ENCODE measurements at places on chromosomes 16 and 17. TPM values are rescaled to one million over a fixed set of nuclear protein-coding genes. Genes with fewer than 3 reads are reported as not detected.

SMIM36 gene
- polyA plus RNA-seq = not detected

DNA sequence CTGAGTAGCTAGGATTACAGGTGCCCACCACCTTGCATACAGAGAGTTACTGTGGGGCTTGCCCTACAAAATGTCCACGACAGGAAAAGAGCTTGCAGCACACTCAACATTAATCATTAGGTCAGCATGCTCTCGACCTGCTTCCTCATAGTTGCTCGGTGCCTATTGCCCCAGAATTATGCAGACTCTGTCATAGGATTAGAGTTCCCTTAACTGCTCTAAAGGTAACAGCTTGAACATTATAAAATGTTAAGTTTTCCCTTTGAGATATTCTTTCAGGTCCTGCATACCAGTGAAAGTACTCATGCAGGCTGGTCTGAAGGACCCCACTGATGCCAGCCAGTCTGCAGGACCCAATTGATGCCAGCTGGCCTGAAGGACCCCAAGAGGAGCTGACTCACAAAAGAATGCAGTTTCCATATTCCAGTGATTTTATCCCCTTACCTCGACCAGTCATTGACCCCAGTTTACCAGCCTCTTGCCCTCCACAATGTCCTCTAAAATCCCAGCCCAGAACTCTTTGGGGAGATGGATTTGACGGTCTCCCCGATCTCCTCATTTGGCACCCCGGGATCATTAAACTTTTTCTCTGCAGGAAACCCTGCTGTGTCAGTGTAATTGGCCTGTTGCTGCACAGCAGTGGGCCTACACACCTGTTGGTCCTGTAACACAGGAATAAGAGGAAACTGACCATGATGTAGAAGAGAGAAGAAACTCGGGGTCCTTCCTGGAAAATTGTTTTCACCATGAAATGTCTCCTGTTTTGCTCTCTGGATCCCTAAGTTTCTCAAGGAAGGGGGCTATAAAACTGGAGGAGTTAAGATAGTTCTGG, 10.6 kb downstream of the ICAM2 start:
- no peak for DNase-seq

DNA sequence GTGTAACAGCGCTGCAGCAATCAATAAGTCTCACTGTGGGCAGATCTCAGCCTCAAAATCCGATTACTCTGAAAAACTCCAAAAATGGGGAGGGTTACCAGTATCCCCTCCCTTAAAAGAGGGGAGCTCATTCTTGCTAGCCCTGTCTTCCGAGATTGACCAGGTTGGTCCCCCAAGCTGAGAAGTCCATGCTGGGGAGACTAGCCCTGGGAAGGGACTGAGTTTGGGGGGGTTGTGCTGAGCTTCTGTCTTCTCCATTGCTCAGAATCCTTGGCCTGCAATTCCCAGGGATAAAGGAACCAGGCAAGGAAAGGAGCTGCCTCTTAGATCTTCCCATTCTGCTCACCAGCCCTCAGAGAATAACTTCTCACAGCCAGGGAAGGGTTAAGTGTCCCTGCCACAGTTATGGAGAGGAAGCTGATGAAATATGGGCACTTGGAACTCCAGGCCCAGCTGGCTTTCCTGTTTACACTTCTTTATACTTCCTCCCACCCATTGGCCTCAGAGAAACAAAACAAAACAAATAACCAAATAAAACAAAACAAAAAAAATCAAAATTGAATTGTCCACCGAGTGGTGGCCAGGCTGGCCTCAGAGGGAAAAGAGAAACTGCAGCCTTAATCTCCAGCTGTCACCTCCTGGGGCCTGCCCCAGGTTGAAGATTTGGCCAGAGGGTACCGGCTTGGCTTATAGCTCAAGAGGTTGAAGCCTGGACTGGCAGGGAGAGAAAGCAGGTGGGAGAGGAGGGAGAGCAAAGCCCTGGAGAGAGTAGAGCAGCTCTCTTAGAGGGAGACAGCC, 2.6 kb downstream of the HOXB3 start:
- no peak for DNase-seq

- DNase-seq = no peak
These were observed 191.0 kb downstream of the SPECC1 start for GRCh38 chr17:20200016-20200795.

DNA sequence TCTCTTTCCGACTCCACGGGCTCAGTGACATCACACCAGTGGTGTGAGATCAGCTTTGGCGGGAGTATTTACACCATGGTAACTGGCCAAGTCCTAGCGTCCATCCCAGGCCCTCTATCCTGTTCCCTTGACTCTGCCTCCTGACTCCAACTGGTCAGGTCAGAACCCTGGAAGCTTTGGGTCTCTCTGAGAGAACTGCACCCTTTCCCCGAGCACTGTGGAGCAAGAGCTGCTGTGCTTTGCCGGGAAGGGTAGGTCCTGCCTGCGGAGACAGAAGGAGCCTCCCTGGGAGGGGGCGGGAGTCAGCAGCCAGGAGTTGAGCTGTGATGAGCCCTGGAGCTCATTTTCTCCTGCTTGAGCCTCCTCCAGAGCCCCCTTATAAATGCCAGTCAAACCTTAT, 212.1 kb upstream of the TNRC6C start:
- no peak for DNase-seq

- no peak for DNase-seq
These were observed 82.0 kb downstream of the GPRC5B start for GRCh38 chr16:19802612-19803011.

GNAO1 gene
- 7.5 TPM for polyA plus RNA-seq

STXBP4 gene
- 25.0 TPM for polyA plus RNA-seq

- DNase-seq = peak; percentile 79
These were observed 9.5 kb upstream of the FZD2 start for GRCh38 chr17:44547625-44548267.

CHRNE gene
- polyA plus RNA-seq = 0.24 TPM

DNA sequence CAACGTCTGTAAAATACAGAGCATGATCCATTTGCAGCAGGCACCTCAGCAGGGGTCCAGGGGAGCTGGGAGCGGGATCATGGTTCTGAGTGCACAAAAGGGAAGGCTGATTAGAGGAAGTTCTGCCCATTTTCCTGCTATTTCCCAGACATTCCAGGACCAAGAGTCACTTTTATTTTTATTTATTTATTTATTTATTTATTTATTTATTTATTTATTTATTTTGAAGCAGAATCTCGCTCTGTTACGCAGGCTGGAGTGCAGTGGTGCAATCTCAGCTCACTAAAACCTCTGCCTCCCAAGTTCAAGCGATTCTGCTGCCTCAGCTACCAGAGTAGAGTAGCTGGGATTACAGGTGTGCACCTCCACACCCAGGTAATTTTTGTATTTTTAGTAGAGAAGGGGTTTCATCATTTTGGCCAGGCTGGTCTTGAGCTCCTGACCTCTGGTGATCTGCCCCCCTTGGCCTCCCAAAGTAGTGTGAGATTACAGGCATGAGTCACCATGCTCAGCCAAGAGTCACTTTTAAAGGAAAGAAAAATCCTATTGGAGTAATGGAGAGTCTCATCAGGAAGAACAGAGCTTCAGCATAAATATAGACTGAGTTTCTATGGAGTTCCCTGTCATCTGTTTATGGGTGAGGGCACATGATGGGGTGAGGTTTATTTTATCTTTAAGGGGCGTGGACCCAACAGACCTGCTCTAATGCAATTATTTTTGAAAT, 355.2 kb downstream of the HAPSTR1 start:
- DNase-seq = no peak

DNA sequence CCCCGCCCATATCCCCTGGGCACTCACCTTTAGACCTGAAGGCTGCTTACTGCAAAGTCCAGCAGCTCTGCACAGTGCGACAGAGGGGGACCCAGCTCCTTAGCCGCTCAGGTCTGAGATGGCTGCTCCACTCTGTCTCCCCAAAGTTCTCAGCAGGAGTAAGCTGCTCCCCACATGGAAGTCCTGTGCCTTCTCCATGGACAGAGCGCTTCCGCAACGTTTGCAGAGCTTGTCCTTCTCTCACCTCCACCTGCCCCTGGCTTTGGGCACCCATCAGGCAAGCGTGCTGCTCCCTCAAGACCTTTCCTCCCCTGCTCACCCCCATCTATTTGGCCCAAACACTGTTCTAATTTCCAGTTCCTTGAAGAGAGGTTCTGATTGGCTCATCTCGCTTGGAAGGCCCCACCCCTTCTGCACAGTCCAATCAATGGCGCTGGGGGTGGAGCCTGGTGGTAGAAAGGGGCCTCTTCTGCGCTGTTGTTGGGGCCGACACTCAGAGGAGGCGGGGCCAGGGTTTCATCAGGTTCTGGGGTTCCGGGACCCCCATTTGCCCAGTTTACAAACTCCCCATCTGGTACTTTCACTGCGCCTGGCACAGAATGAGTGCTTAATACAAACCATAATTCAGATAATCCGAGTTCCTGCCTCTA, 137.2 kb downstream of the CYLD start:
- DNase-seq = peak; percentile 64

ITGAX gene
- polyA plus RNA-seq = not detected

ANKRD40CL gene
- polyA plus RNA-seq = not detected

DNA sequence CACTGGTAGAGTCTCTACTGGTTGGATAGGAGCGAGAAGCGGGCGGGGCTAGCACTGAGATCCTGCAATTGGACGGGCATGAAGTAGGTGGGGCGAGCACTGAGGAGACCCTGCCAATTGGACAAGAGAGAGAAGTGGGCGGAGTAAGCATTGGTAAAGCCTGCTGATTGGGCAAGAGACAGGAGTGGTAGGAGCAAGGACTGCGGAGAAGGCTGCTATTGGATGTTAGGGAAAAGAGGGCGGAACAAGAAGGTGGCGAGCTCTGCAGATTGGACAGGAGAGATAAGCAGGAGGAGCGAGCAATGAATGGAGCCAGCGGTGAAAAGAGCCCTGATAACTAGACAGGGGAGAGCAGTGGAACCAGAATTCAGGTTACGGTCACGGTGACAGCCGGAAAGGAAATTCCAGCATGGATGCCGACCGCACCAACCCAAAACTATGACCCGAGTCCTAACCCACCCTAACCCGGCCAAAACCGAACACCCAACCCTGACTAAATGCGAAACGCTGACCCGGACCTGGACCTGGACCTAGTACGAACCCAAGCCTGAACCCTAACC, 4.8 kb downstream of the SCGB1C2 start:
- DNase-seq = peak; percentile 41

- DNase-seq = no peak
These were observed 6.1 kb downstream of the SSTR5 start for GRCh38 chr16:1078579-1079021.

DNA sequence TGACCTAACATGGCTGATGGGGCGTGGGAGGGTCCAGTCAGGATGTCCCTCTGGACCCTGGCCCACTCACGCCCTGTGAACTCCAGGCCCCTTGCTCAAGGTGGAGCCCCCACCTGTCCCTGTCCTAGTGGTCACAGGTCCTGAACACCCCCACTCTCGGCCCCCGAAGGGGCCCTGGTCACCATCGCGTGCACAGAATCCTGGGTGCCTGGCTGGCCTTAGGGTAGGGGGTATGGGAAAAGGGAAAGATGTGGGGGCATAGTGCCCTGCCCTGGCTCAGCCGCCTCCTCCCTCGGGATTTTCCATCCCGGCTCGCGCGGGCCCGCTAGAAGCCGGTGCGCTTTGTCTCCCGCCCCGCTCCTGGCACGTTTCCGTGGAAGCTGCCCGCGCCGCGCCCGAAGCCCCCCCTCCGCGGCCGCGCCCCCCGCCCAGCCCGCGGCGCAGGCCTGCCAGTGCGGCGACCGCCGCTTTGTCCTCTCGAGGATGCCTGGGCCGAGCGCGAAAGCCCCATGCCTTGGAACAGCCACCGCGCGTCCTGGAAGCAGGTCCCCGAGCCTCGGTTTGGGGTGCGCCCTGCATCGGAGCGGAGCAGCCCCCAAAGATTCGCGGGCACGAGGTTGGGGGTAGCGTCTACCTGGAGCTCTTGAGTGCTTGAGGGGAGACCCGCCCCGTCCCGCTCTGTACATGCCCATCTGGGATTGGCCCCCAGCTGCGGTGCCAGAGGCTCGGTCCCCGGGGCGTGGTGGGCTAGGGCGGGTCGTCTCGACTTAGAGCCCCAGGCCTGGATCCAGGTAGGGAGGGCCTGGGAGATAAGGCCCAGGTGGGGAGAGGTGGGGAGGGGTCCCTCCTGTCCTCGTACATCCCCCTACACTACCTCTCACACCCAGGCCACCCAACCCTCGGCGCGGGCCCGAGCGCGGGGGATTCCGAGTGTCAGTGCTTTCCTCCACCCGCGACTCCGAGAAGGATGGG, 1.3 kb downstream of the SMPD3 start:
- DNase-seq = peak; percentile 50

DNA sequence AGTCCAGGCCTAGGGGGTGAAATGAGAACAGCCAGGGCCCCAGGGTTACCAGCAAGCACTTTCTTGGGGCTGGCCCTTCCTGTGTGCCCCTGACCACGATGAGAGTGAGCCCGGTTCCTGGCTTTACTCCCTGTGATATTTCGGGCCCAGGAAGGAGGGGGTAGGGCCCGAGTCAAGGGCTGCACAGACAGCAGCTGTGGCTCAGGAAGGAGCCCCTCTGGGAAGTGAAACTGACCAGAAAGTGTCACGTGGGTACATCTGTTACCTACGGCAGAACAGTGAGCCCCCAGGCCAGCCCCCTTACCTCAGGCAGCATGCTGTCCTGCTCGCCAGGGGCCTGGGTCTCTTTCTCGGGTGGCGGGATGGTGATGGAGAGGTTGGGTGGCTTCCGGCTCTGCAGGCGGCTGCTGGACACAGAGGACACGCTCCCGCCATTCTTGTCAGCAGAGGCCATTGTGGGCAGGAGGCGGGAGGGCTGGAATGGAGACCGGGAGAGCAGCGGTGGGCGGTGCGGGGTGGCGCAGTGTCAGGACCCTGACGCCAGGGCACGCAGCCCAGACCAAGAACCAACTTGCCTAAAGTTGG, 13.8 kb downstream of the AANAT start:
- no peak for DNase-seq

- DNase-seq = peak; percentile 13
These were observed 50.9 kb downstream of the CDH11 start for GRCh38 chr16:65070831-65071432.

- DNase-seq = no peak
These were observed 118.2 kb downstream of the MGAT5B start for GRCh38 chr17:76986365-76986764.

COPZ2 gene
- not detected for polyA plus RNA-seq

HBZ gene
- polyA plus RNA-seq = 0.39 TPM

DNA sequence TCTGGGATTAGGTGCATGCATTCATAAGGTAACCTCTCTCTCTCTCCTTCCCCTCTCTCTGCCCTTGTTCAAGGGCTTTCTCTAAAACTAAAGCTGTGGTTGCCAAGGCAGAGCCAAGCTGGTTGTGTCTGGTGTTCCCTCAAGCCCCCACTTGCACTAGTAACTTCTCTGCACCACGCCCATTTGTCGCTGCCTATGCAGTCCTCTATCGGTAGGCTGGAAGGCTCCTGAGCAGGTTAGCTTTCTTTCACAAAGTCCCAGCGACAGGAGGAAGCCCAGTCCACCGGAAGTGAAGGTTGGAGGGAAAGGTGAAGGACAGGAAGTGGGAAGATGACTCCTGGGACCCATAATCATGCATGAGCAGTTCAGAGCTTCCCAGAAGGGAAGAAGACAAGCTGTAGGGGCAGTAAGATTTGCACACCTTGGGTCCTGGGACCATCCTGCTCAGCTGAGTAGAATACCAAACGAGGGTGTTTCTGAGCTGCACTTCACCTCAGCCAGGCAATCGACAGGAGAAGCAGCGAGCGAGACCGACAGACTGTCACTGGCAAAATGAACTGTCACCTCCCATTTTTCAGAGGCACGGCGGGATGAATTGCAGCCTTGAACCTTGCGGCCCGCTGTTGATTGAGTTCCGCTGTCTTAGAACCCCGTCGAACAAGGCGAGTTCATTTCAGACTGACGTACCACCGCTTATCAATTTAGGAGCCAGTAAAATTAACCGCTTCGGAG, 14.7 kb upstream of the SKAP1 start:
- DNase-seq = peak; percentile 28

GRCh38 chr16:80611930-80612327, 71.1 kb downstream of the DYNLRB2 start:
- DNase-seq = no peak

GRCh38 chr17:78709119-78709681, 72.9 kb downstream of the CYTH1 start:
- DNase-seq = no peak

GLP2R gene
- not detected for polyA plus RNA-seq

All from GM23338 (cell line).